ENCODE measurements at places on chromosomes 13 and 19. TPM values are rescaled to one million over a fixed set of nuclear protein-coding genes. Genes with fewer than 3 reads are reported as not detected.

The GSX1 gene
- not detected for total RNA-seq

The CCDC8 gene
- not detected for total RNA-seq

The SELENOV gene
- total RNA-seq, result not detected

The SERPINE3 gene
- total RNA-seq, result not detected

The BCAM gene
- total RNA-seq, result 64.1 TPM

The ZNF154 gene
- total RNA-seq, result not detected

The FAM83E gene
- 0.13 TPM for total RNA-seq

The NLRP11 gene
- total RNA-seq, result not detected

The ZNF208 gene
- not detected for total RNA-seq

The ADM5 gene
- 6.8 TPM for total RNA-seq

The MFSD12 gene
- total RNA-seq, result 180 TPM

The WASF3 gene
- total RNA-seq, result 0.14 TPM

The ANGPTL4 gene
- total RNA-seq, result 60.0 TPM

The C1QTNF9B gene
- total RNA-seq, result not detected

The ATP4A gene
- total RNA-seq, result not detected

The KIR2DL4 gene
- total RNA-seq, result not detected

The ADGRE2 gene
- 0.42 TPM for total RNA-seq

The NBEA gene
- 1.9 TPM for total RNA-seq

The HPN gene
- total RNA-seq, result 0.17 TPM

Measured in A549 treated with CpdA at 1 μM for 4 hours (cell line).